Thyroid gland (tissue), 4 donors: ENCODE measurements at places on chromosomes 16 and 17.

DNA sequence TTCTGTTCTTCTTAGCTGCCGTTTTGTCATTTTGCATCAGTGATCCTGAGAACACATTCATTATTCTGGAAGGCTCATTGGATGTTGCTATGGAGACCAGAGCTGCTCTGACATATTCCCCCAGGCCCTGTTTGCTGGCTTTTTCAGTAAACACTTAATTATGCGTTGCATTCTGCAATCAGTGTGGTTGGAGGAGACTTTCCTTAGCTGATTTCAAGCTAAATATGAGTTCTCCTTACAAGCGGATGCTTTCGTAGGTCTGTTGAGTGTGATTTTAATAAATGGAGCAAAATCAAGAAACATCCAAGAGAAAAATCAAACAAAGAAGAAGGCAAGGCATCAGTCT lies 38.2 kb upstream of the NUDT7 start:
- DNase-seq: no peak

DNA sequence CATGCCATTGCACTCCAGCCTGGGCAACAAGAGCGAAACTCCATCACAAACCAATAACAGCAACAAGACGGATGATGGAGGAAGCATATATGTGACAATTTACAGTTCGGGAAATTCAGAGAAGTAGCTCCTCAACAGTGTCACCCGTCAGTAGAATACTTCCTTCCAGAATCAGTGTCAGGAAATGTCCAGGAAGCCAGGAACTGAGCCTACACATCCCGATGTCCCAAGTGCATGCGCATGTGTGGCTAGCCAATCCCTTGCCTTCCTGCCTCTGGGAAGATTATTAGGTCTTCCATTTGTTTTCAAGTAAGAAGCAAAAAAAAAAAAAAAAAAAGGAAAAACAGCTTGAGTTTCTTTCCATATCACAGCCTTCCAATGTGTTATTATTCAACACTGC lies 1.4 kb upstream of the PITPNC1 start:
- DNase-seq: no peak

DNA sequence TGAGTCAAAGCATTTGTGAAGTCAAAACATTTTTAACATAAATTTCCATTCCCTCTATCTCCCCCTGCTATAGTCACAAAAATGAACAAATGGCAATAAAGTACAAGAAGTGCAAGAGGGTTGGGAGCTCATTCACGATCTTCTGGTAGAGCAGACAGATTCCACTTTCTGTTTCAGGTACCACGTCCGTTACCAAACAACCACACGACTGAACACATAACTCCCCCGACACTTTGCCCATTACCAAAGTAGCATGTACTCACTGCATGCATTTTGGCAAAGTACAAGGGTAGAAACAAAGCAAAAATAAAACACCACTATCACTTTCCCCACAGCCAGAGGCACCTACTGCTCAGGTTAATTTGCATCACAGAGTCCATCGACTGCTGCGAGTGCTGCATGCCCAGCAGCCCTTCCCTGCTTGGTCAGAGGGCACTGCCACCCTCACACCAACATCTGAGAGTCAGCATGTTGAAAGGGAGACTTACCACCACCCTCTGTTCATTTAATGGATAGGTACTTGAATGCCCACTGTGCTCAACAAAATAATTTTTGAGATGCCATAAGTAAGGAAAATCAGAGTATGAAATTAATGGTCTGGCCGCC lies 150.3 kb upstream of the AXIN2 start:
- DNase-seq: no peak

DNA sequence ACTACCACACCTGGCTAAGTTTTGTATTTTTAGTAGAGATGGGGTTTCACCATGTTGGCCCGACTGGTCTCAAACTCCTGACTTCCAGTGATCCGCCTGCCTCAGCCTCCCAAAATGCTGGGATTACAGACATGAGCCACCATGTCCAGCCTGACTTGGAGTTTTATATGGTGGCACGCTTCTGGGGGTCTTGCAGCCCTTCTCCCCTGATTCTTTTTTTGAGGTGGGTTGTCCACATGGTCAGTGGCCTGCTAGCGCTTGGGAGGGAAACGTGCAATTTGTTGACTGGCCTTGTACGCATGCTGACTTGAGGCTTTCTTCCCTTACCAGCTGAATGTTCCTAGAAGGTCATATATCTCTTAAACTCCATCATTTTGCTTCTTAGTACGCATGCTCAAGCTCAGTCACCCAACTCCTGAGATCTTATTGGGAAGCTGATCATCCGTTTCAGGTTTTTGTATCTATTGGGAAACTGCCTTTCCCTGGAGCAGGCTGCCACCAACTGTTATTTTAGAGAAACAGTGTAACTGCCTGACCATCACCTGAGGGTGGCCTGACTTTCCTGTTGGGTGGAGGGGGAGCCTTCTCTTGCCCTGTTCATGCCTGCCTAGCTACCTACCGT lies 13.7 kb upstream of the LDHD start:
- peak; percentile 70 for DNase-seq

DNA sequence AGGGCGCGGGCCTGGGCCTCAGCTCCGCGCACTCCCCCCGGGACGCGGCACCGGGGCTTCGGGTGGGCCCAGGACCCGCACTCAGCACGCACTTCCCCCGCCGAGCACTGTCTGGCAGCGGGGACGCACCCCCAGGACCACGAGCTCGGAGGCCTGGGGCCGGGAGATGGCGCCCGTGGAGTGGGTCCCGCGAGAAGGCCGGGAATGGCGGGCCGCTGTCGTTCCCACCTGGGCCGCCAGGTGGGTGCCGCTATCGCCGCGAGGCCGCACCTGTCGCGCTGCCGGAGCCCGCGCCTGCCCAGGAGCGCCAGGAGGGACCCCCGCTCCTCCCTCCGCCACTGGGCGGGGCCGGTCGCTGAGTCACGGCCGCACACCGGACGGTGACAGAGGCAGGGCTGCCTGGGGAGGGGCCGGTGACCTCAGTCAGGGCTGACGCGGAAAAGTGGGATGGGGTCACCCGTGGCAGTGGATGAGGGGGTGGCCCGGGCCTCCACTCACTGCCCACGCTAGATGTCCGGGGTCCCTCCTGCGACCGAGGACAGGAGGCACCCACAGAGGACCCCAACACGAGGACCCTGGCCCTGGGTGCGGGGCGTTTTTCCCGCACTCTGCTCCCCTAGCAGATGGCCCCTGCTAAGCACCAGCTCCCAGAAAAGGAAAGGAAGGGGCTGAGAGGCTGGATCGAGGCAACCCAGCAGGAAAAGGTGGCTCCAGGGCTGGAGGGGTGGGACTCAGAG lies 6.9 kb upstream of the ACTG1 start:
- peak; percentile 89 for DNase-seq

DNA sequence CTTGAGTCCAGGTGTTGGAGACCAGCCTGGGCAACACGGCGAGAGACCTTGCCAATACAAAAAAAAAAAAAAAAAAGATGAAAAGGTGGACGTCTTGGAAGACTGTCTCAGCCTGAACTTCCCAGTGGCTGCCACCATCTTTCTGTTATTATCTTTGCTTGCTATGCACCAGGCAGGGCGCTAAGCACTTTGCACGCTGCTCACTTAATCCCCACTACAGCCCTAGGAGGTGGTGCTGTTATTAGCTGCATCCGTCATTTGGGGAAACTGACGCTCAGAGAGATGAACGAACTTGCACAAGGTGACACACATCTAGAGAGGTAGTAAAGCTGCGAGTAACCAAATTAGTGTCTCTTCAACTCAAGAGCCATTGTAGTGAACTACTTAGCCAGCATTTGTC lies 708 bp upstream of the CPPED1 start:
- DNase-seq: no peak

DNA sequence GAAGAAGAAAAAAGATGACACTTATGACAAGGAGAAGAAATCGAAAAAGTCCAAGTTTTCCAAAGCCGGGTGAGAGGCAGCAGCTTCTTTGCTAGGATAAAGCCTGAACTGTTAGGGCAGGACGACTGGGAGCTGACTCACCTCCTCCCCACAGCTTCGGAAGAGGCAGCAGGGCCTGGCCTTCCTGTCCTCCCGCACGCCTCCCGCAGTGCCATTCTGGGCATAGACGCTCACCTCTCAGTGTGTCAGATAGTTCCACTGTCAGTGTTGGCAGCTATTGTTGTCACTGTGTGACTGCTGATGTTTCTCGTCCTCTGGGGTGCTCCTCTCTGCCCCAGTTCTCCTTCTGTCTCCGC lies 12.6 kb downstream of the UBN1 start:
- DNase-seq: no peak

- DNase-seq: no peak
Observed at GRCh38 chr17:29469276-29469675, 79.1 kb downstream of the TAOK1 start.

GRCh38 chr17:33515974-33516373 lies 222.9 kb upstream of the ASIC2 start:
- no peak for DNase-seq

GRCh38 chr16:68230176-68230571 lies 5.8 kb downstream of the ESRP2 start:
- no peak for DNase-seq

DNA sequence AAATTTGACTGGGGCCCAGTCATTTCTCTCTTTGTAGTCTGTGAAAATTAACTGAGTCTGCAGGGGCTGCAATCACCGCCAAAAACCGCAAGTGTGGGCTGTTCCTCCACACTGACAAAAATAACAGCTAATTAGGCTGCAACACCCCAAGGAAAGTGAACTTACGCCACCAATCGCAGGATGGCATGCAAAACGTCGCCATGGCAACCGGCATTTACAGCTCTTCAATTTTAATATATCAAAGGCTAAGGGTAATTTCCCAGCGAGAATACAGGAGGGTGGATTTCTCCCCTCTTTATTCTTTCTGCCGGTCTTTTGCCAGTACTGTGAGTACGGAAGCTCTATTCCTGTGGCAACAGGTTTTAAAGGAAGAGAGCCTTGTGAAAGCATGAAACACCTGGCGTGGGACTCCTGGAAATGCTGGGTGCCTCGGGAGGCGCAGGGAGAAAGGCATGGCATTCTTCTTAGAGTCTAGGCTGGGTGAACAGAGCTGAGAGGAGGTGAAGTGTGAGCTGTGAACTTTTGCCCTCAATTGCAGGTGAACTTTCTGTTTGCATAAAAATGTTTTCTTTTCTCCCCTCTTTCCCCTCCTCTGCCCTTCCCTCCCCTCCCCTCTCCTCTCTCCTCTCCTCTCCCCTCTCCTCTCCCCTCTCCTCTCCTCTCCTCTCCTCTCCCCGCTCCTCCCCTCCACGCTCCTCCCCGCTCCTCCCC lies 399.7 kb downstream of the XYLT1 start:
- peak; percentile 5 for DNase-seq

- no peak for DNase-seq
Observed at GRCh38 chr17:52410781-52411180, 252.3 kb upstream of the CA10 start.

DNA sequence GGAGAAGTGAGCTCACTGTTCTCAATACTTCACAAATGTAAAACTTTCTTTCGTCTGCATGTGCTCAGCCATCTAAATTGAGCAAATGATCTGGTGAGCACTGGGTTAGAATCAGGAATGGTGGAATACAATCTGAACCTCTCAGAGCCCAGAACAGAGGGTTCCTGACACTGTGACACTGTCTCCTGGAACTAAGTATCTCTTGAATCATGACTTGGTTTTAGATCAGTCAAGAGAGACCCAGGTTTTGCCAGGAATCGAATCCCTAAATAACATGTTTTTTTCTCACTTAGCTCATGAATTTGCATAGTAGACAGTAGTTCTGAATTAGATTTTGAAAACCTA lies 49.3 kb downstream of the SF3B3 start:
- DNase-seq: no peak

DNA sequence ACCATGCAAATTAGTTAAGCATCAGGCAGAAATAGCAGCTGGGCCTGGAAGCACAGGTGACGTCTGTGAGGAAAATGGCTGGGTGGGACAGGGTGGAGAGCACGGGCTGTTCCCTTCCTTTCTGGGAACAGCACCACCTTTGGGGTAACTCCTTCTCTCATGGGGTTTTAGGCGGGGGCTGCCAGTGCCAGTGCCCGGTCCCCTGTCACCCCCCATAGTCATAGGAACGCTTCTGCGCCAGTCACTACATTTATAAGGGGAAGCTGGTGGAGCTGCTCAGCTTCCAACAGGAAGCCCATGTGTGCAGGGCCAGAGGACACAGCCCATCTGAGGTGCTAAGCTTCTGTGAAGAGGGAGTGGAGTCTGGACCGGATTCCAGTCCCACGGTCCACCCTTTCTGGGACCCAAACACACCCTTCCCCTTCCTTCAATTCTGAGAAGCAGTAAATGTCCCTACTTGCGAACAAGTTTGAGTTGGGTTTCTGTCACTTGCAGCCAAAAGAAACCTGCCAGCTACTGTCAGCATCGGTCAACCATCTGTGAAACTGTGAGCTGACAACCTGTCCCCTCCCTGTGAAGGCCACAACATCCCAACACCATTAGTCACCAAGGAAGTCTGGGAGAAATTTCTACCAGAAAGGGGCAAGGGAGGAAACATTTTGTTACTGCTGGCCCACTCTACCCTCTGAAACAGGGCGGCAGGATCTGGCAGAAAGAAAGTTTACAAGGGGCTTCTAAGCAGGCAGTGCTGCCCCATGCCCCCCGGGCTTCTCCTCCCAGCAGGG lies 86.0 kb upstream of the AMZ2 start:
- DNase-seq: no peak

- no peak for DNase-seq
Observed at GRCh38 chr17:17944743-17945142, 27.5 kb downstream of the TOM1L2 start.

DNA sequence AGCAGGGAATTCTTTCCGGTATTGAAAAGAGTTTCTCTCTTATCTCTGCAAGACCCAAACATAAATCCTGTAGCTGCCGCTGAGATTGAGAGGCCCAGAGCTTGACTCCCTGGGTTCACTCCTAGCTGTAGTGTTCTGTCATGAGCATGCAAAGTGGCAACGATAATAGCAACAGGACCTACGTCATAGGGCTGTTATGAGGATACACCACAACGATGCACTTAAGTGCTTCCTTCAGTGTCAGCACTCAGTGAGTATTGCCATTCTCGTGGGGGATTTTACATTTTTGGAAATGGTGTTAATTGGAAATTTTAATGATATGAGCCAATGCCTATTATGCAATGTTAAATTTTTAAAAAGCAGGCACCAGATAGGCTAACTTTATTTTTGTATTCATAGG lies 199.8 kb downstream of the CYLD start:
- DNase-seq: no peak

GRCh38 chr17:78722246-78722761 lies 59.8 kb downstream of the CYTH1 start:
- peak; percentile 79 for DNase-seq

DNA sequence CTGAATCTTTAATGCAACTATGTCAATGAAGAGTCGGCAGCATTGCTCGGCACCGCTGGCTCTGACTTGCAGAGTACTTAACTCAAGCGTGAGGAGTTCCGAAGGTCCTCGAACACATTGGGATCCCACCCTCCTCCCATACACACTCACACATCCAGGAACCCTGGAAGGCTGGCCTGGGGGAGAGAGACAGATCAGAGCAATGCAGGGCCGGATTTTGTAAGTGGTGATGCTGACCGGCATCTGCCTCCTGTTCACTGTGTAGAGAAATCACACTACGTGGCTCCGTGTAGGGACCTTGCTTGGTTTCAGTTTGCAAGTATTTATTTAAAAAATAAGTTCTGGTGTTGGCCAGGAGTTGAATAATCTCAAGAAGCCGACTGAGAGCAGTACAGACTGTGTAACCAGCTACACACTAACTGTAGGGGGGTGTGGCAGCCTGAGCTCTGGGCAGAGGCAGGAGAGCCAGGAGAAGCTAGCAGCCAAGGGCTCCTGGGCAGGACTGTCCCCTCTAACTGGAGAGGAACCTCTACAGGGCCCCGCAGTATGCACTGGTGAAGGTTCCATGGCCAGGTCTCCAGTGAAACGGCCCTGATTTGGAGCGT lies 190.2 kb upstream of the TNRC6C start:
- DNase-seq: peak; percentile 42

GRCh38 chr17:72661116-72661944 lies 431.2 kb downstream of the SLC39A11 start:
- no peak for DNase-seq
